SHP77 (cell line): ENCODE measurements at places on chromosomes 1 and 21.

DNA sequence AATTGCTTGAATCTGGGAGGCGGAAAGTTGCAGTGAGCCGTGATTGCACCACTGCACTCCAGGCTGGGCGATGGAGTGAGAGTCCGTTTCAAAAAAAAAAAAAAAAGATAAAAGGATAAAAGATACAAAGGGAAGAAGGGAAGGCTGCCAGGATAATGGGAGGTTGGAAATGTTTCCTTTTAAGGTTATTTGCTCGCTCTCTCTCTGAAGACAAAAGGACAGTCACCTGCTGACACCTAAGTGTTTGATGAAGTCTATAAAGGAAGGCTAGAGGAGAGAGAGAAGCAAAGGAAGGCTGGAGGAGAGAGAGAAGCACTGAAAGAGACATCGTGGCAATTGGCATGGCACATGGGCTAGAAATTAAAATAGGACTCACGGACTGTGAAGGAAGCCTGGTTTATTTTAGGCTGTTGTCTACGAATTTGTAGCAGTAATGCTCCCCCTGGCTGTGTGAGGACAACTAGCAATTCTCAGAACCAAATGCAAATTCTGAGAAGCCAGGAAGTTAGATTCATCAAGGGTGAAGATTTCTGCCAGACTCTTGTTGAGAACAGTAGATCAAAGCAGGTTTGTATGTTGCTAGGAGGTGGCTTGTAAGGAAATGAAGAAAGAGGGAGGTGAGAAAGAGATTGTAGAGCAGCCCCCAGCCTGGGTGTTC lies 154.2 kb downstream of the ZP4 start:
- DNase-seq: no peak

DNA sequence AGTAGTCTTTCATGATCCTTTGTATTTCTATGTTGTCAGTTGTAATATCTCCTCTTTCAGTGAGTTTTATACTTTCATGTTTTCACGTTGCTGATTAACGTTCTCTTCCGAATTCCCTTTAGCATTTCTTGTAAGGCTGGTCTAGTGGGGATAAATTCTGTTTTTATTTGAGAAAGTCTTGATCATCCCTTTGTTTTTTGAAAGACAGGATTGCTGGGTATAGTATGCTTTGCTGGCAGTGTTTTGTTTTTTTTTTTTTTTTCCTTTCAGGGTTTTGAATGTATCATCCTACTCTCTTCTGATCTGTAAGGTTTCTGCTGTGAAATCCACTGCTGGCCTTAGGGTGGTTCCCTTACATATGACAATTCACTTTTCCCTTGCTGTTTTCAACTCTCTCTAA lies 74.4 kb downstream of the SCMH1 start:
- no peak for DNase-seq

DNA sequence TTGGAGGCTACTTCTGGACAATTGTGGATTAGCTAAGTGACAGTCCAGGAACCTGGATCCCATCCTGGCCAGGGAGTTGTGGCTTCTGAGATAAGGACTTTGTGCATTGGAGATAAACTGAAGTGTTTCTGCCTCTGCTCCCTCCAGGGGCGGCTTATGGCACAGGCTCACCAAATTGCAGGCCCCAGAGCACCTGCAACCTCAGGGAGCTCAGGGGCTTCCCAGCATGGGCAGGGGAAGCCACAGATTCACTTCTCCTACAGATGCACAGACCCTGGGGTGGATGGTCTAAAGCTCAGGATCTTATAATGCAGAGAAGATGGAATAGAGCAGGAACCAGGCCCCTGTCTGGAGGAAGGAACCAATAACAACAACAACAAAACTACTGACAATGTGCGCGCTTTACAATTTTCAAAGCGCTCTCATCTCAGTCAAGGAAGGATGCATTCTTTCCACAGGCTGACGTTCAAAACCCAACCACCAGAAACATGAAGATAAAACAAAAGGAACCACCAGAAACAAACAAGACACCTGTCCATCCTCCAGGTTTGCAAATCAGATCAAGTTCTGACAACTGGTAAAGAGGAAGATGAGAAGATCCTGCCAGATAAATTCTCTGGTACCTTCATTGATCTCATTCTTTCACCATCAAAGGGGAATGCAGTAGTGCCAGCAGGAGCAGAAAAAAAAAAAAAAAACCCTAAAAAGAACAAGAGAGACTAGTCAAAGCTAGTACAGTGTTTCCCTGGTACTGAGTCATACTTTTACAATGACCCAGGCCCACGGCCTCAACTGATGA lies 121.0 kb upstream of the IRF2BP2 start:
- no peak for DNase-seq

DNA sequence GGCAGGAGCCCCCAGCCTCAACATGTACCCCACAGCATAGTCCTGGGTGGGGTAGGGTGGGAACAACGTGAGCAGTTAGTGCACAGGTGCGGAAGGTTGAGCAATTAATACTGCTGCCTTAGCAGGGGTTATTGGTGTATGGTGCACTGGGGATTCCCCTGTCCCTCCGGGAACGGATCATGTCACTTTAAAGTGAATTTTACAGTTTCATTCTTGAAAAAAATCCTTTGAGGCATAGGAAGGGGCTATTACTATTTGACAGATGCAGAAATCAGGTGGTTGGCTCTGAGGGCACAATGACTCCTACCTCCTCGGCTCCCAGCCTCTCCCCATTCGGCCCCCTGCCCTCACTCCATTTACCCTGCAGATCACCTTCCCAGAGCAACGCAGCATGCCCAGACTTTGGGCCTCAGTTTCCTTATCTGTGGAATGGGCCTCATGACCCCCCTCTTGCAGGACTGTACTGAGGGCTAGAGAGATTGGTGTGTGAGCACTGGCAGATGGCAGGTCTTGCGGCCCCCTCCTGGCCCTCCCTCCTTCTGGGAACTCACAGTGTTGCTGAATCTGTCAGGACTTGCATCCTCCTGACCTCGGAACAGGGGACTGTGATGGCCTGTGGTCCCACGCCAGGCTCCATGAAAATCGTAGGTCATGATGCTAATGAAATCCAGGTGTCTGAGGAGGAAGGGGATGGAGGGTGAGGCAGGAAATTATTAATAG lies 5.1 kb upstream of the MYBPH start:
- no peak for DNase-seq

DNA sequence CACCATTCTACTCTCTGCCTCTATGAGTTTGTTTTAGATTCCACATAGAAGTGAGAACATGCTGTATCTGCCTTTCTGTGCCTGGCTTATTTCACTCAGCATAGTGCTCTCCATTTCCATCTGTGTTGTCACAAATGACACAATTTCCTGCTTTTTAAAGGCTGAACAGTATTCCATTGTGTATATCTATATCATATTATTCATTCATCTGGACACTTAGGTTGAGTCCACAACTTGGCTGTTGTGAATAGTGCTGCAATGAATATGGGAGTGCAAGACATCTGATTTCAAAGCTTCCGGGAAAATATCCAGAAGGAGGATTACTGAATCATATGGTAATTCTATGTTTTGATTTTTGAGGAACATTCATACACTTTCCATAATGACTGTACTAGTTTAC lies 20.1 kb upstream of the DONSON start:
- DNase-seq: no peak

- no peak for DNase-seq
Measured at GRCh38 chr1:189431447-189431846, 1046.2 kb downstream of the BRINP3 start.
